Iris pigment epithelial cell (primary cell): ENCODE measurements at places on chromosomes 3 and 15.

- DNase-seq = no peak
These were observed 57.9 kb upstream of the UBE2E1 start for GRCh38 chr3:23747841-23748240.

- DNase-seq = peak; percentile 37
These were observed 479 bp upstream of the CLDN1 start for GRCh38 chr3:190322604-190323245.

DNA sequence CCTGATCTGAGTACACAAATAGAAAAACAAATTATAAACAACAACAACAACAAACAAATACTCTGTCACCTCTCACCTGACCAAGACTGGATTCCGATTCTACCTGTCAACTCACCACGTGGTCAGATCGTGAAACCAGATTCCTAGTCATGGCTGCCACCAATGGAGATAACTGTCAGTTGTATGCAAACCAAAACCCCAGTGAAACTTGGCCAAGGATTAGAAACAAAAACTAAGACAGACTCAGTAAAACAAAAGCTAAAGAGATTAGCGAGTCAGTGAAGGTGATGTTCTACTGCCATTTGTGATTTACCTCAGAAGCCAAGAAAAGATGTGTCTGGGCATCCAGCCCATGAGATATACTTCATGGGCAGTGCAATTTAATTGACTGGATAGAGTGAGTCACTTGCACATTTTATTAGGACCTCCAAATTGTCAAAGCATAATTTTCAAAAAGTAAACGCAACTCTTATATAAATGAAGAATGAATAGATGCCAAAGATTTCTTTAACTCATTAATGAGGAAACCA, 31.1 kb downstream of the PHLDB2 start:
- no peak for DNase-seq

DNA sequence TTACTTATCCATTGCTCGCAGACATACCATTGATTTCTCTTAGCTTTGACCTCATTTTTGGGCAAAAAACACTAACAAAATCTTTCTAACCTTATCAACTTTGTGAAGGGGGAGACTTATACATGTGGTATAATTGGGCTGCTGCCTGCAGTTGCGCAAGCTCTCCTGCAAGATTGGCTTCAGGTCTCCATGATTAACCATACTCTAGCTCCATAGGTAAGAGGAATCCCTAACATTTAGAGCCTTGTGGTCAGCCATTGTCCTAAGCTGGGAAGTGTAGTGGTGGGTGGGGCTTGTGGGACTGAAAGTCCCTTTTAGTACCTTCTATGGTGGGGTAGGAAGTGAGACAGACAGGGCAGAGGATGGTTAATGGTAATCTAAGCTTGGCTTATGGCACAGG, 179.6 kb upstream of the THRB start:
- no peak for DNase-seq

DNA sequence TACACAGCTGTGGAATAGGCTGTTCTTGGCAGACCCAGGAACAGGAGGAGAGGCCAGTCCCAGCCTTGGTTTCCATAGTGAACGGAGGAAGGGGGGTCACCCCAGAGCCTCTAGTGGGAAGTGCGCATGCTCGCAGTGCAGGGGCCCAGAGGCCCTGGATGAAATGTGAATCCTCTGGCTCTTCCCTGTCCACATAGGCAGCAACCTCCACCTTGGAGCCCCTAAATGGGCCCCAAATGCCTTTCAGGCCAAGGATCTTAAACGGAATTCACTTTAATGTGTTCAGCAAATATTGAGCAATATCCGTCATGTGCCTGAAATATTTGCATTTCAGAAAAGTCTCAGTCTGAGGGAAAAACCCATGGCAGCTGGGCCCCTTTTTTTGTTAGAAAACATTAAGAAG, 3.3 kb upstream of the NDN start:
- peak; percentile 84 for DNase-seq

GRCh38 chr3:184237807-184238206, 8.4 kb downstream of the VWA5B2 start:
- DNase-seq = no peak

- no peak for DNase-seq
These were observed 88.8 kb downstream of the IGF1R start for GRCh38 chr15:98737159-98737558.

DNA sequence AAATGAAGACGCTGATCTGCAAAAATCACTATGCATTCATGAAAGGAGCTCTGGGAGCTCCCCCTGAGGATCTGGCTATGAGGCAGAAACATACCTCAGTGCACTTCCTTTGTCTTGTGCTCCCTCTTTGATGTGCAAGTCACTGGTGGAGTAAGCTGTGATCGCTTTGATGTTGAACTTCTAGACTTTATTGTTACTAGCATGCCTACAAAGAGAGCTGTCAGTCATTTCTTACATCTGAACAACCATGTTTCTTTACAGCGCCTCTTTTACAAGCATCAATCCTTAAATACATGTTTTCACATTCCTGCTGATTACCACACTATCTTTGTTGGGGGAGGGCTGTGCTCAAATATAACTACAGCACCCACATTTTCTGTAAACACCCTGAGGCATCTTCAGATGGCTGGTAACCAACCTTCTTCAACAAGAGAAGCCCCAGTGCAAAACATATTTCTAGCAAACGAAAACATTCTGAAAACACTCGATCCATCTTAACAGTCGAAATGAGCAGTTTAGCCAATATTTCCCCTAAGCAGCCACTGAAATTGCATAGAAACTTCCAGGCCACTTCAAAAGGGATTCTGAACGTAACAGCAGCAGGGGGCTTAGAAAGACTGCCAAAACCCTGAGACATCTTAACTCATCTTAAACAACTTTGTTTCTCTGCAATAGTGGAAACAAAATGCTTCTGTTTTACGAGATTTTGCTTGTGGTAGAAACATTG, 101.9 kb upstream of the ICE2 start:
- peak; percentile 63 for DNase-seq

- no peak for DNase-seq
These were observed 809 bp downstream of the NDUFAF3 start for GRCh38 chr3:49022688-49023171.

- DNase-seq = peak; percentile 48
These were observed 234.4 kb upstream of the TPRG1 start for GRCh38 chr3:188937389-188937788.

GRCh38 chr3:56764904-56765547, 36.7 kb downstream of the ARHGEF3 start:
- no peak for DNase-seq

DNA sequence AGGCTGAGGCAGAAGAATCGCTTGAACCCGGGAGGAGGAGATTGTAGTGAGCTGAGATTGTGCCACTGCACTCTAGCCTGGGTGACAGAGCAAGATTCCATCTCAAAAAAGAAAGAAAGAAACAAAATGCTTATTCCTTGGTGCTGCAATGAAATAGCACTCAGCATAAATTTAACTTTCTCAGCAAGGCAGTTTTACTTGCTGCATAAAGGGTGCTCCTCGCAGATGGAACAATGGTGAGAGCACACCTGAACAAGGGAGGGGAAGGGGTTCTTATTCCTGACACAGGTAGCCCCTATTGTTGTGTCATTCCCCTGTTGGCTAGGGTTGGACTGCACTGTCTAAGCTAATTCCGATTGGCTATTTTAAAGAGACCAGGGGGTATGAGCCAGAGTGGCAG, 17.1 kb downstream of the PAK2 start:
- DNase-seq = no peak

DNA sequence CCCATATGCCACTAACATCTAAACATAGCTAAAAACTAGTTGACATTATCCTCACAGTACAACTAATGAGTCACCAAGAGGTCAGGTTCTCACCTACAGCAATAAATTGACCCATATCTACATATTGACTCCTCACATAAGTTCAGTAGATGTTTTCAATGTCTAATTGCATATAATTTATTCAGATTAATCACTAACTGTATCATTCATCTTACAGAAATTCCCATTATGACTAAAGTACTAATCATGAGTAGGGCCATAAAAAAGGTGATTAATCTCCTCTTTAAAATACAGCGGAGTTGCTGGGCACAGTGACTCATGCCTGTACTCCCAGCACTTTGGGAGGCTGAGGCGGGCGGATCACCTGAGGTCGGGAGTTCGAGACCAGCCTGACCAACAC, 82.4 kb upstream of the ST3GAL6 start:
- DNase-seq = no peak

DNA sequence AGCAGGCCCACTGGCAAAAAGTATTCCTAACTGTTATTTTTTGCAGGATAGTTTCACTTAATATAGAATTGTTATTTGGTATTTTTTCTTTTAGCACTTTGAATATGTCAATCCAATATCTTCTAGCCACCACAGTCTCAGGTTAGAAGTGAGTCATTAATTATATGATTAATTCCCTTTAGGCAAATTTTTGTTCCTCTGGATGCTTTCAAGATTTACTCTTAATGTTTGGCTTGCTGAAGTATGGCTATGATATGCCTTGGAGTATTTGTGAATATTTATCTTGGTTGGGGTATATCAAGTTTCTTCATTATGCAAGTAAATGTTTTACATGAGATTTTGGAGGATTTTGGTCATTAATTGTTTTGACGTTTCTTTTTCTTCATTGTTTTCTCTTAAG, 152.1 kb upstream of the ALCAM start:
- DNase-seq = no peak

DNA sequence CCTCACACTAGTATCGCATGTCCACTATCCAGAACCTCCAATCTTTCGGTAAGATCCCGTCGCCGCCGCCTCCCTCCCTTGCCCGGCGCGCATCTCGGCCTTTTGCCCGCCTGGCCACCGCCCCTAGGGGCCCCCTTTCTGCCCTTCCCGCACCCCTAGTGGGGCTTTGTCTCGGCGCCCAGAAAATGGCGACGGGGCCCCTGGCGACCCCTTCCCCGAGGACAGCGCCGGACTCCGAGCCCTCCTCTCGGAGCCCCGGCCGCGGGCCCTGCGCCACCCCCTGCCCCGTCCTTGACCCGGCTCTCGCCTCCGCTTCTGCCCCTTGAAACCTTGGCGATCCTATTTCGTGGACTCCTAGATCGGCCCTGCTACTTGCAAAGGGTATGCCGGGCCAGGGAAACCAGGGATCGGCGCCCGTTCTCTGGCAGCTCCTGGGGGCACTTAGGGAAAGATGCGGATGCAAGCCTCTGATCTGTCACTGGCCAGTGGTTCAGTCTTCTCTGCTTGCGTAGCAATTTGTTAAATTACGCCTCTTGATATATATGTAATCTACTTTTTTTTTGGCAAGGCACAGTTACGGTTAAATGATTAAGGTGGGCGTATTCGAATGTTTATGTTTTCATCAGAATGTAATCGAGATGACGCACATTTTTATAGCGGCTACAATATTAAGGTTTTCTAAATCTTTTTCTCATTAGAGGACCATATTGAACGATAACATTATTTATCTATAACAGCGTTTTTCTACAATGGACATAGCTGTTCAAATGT, 603 bp downstream of the EIF1B start:
- peak; percentile 50 for DNase-seq

- DNase-seq = no peak
These were observed 195.2 kb upstream of the MCTP2 start for GRCh38 chr15:94036156-94036555.

DNA sequence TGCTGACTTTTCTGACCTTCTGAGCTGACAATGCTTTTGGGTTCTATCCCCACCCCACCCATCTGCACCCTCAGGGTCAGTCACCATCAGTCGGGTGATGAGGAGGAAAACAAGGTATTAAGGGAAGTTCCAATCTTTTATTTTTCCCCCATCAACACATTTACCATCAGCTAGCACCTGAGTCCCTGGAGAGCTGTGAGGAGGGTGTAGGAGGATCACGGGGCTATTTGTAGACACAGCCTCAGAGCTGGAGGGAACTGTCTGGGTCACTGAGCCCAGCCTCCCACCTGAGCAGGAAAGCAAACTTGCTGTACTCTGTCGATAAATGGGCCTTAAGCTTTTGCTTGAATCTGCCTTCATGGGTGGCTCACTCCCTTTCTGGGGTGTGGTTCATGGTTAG, 24.8 kb upstream of the ZFAND6 start:
- no peak for DNase-seq

- peak; percentile 65 for DNase-seq
These were observed 25.3 kb downstream of the EXOG start for GRCh38 chr3:38521391-38521987.

GRCh38 chr3:64773137-64773536, 85.3 kb upstream of the ADAMTS9 start:
- no peak for DNase-seq

DNA sequence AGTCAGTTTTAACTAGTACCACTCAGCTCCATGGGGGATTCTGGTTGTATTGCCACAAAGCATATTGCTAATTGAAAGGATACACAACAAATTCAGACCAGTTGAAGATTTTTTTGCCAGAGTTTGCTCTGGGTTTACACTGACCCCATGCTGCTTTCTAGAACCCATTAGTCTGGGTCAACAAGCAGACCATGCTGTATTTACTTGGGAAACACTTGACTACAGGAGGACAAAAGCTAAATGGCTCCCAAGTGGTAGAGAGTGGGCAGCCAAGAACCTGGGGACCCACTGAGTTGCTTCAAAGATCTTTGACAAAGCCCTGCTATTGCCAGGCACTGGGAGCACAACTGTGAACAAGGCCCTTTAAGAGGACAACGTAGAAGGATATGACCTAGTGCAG, 86.8 kb upstream of the PSMD6 start:
- DNase-seq = no peak

DNA sequence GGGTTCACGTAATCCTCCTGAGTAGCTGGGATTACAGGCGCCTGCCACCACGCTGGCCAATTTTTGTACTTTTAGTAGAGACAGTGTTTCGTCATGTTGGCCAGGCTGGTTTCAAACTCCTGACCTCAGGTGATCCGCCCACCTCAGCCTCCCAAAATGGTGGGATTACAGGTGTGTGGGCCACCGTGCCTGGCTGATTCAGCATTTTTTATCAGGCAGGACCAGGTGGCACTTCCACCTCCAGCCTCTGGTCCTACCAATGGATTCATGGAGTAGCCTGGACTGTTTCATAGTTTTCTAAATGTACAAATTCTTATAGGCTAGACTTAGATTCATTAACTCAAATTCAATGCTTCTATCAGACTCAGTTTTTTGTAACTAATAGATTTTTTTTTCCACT, 9.4 kb downstream of the VHL start:
- DNase-seq = no peak

GRCh38 chr3:63857311-63857710, 6.3 kb downstream of the THOC7 start:
- DNase-seq = peak; percentile 67

- DNase-seq = no peak
These were observed 10.9 kb downstream of the ARL6IP5 start for GRCh38 chr3:69095636-69096035.

DNA sequence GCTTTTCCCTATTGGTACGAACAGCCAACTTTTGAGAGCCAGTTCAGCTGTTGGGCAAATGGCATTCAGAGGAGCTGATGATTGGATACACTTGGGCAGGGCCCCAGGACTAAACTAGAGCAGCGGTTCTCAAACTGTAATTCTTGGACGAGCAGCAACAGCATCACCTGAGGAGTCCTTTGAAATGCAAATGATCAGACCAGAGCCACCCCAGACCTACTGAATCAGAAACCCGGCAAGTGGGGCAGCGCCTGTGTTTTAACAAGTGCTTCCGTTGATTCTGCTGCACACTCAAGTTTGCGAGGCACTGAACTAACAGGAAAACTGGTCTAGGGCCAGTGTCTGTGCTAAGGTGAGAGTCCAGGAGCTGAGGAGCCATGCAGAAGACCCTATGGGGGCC, 239.7 kb downstream of the UACA start:
- no peak for DNase-seq

GRCh38 chr15:98126326-98127085, 166.0 kb downstream of the ARRDC4 start:
- DNase-seq = no peak

- DNase-seq = no peak
These were observed 224.8 kb upstream of the HES1 start for GRCh38 chr3:193910886-193911738.

- no peak for DNase-seq
These were observed 44.5 kb downstream of the ZDHHC19 start for GRCh38 chr3:196166741-196167140.
